HT1080 (cell line): ENCODE measurements at places on chromosomes 5 and 9. TPM values are rescaled to one million over a fixed set of nuclear protein-coding genes. Genes with fewer than 3 reads are reported as not detected.
A peak's percentile ranks its signal among the peaks of the same experiment; 100 is the strongest.

The FUT7 gene
- not detected in 2 replicates for total RNA-seq

The CDK9 gene
- 49.4 and 73.6 TPM in 2 replicates for total RNA-seq

- DNase-seq = peak; percentile 32
Observed at GRCh38 chr5:111792471-111793058, 35.6 kb upstream of the NREP start.

DNA sequence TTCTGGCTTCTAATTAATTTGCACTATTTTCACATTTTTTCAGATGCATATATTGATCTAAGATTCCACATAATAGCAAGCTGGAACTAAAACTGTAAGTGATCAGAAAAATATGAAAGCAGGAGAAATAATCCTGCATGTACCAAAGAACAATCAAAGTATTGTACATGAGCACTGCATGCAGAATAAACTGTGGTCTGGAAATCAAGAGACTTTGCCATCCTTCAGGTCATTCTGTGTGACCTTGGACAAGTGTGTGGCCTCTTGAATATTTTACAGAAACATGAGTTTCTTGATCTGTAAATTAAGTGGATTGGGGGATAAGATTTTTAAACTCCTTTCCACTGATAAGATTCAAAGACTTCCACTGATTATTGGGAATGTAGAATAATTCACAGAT lies 99.2 kb upstream of the GNAQ start:
- DNase-seq = no peak

The FOXD4 gene
- 1.1 and 1.2 TPM in 2 replicates for total RNA-seq

DNA sequence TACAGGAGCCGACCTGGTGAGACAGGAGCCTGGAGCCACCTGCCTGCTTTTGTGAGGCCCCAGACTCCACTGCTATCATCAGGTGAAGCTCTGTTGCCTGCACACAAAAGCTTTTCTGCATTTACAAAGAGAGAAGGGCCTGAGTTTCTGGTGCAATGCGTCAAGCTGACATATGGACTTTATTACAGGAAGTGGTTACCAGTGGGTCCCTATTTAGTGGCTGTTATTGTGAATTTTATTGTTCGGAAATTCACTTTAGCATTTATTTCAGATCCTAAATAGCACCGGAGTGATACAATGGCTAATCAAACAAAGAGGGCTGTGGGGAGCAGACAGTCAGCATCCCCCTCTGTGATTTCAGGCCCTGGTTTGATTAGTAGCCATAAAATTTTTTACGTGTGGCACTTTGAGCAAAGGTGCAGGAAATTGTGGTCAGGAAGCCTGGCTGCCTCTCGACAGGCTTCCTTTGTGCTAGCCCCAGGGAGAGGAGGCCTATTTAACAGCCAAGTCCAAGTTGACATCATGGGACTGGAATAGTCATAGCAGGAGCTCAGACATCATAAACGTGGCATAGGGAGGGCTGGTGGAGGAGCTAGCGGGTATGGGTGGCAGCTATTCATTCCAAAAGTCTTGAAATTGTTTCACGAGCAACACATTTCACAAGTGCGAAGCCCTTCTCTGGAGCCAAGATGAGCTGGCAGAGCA lies 8.4 kb downstream of the TGFBI start:
- peak; percentile 100 for DNase-seq

- peak; percentile 66 for DNase-seq
Observed at GRCh38 chr5:124660229-124661093, 86.0 kb downstream of the ZNF608 start.

The BHMT2 gene
- not detected in 2 replicates for total RNA-seq

GRCh38 chr5:38997591-38997990 lies 76.6 kb downstream of the RICTOR start:
- no peak for DNase-seq

GRCh38 chr5:177552839-177553455 lies 1.4 kb downstream of the FAM193B start:
- DNase-seq = no peak

The DND1 gene
- total RNA-seq = 1.8 and 2.8 TPM in 2 replicates

DNA sequence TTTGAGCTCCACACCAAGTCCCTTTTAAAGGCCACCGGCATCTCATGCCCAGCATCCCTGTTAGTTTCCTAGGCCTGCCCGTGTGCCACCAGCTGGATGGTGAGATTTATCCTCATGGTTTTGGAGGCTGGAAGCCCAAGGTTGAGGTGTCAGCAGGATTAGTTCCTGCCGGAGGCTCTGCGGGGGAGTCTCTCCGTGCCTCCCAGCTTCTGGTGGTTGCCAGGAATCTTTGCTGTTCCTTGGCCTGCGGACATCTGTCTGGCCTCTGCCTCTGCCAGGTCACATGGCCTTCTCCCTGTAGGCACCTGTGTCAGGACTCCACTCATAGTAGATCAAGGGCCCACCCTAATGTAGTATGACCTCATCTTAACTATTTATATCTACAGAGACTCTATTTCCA lies 45.4 kb downstream of the JADE2 start:
- DNase-seq = no peak

The CHSY3 gene
- 10.5 and 11.8 TPM in 2 replicates for total RNA-seq

The KCNV2 gene
- not detected in 2 replicates for total RNA-seq

The GBGT1 gene
- 0.13 and 0.21 TPM in 2 replicates for total RNA-seq

The WNT8A gene
- total RNA-seq = not detected in 2 replicates

- DNase-seq = no peak
Observed at GRCh38 chr5:169763376-169764017, 126.4 kb downstream of the DOCK2 start.

DNA sequence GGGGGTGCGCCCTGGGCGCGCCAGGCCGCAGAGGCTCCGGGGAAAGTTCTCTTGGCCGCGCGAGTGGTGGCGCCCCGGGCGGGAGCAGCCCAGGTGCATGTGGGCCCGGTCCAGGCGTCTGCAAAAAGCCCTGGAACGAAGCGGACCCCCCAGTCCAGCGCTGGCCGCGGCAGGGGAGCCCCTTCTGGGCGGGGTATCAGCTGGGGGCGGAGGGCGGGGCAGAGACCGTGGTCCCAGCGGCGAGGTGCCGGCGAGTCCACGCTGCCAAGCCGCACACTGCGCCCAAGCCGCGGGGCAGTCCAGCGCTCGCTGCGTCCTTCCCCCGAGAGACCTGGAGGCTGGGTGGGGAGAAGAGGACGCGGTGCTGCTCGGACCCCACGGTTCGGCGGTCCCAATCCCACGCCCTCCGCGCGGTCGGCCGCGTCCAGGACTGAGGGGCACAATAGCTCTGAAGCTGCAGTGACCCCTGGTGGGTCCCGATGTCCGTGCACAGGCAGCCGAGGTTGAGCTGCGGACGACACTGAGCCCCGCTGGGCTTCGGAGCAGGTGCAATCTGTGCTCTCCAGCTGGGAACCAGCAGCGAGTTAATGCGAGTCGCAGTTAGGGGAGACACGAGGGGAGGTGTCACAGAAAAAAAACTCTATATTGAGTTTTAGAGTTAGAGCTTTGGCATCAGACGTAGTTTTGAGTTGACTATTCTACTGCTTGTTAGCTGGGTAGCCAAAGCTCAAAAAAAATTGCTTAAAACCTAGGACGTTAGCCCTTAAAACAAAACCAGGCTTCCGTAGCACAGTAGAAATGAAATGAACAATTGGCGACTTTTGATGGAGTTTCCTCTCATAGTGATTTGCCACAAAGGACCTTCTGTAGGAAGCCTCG lies 1.1 kb upstream of the EPB41L4A start:
- peak; percentile 63 for DNase-seq

The STK32A gene
- total RNA-seq = 0.39 and 0.87 TPM in 2 replicates

DNA sequence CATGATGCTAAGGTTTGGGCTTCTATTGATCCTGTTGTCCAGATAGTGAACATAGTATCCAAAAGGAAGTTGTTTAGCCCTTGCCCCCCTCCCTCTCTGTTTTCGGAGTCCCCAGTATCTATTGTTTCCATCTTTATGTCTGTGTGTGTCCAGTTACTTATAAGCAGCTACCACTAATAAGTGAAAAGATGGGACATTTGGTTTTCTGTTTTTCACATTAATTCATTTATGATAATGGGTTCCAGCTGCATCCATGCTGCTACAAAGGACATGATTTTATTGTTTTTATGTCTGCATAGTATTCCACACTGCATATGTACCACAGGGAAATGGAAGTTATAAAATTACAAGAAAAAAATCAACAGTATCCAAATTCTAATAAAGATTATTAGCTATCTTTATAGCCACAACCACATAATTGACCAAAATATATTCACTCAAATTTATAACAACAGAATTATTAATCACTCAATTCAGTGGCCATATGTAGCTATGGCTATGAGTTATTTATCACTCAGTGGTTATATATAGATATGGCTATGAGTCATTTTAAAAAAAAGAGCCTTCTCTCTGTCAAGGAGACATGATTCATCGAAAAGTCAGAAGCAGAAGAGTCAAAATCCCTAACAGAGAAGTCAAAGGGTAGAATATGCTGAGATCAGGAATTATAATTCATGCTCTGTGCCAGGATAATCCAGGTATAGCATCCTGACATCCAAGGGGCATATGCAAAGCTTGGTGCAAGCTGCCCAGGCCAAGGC lies 367.5 kb downstream of the DEPDC1B start:
- peak; percentile 84 for DNase-seq

The PCDHA3 gene
- total RNA-seq = 0.06 TPM in 1 of 2 replicates, not detected in the other

GRCh38 chr5:176814836-176815438 lies 4.6 kb downstream of the UNC5A start:
- DNase-seq = no peak

- DNase-seq = no peak
Observed at GRCh38 chr9:124793015-124793541, 16.1 kb downstream of the OLFML2A start.

- DNase-seq = no peak
Observed at GRCh38 chr9:68446836-68447235, 90.4 kb downstream of the PGM5 start.

The MSX2 gene
- total RNA-seq = 0.64 and 0.90 TPM in 2 replicates

GRCh38 chr5:158700231-158701006 lies 399.3 kb downstream of the EBF1 start:
- no peak for DNase-seq

GRCh38 chr5:14181299-14181968 lies 38.3 kb downstream of the TRIO start:
- no peak for DNase-seq

- DNase-seq = no peak
Observed at GRCh38 chr5:177604116-177604521, 4.2 kb downstream of the B4GALT7 start.

DNA sequence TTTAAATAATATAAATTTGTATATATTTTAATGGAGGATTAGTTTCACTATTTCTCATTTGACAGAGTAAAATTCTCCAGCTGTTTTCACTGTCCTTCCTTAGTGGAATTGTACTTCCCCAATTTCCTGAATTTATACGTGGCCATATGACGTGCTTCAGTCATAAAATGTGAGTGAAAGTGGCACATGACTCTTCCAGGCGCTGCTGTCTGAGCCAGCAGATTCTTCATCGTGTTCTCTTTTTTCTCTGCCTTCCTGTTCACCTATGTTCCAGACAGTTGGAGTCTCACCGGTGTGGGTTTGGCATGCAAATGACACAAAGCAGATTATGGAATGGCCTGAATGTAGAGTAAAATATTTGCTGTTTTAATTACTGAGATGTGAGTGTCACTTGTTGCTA lies 684.1 kb downstream of the SEMA5A start:
- no peak for DNase-seq

GRCh38 chr5:113292462-113292861 lies 142.3 kb downstream of the TSSK1B start:
- no peak for DNase-seq

DNA sequence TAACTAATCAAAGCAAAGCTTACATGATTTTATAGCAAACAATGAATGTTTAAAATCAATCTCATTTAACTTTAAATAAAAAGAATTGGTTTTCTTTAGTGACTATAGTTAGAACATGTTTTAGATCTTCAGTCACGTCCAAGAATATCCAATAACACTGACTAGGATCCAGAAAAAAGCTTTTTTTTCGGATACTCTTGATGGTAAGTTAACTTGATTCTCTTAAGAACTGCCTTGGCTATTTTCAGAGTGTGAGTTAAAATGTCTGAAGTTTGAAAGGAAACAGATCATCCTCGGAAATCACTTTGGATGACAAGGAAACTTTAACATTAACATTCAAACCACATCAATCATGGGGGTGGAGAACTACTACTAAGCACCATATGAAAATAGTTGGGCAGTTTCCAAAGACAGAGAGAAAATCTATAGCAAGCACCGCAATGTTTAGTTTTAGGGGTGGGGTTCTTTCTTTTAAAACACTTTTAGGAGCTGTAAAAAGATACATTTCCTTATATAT lies 83.7 kb upstream of the SLC27A6 start:
- DNase-seq = no peak

The ADRB2 gene
- 0.11 and 0.17 TPM in 2 replicates for total RNA-seq

- DNase-seq = no peak
Observed at GRCh38 chr5:178106556-178107239, 6.6 kb upstream of the N4BP3 start.

The FLT4 gene
- total RNA-seq = 0.03 and 0.31 TPM in 2 replicates

DNA sequence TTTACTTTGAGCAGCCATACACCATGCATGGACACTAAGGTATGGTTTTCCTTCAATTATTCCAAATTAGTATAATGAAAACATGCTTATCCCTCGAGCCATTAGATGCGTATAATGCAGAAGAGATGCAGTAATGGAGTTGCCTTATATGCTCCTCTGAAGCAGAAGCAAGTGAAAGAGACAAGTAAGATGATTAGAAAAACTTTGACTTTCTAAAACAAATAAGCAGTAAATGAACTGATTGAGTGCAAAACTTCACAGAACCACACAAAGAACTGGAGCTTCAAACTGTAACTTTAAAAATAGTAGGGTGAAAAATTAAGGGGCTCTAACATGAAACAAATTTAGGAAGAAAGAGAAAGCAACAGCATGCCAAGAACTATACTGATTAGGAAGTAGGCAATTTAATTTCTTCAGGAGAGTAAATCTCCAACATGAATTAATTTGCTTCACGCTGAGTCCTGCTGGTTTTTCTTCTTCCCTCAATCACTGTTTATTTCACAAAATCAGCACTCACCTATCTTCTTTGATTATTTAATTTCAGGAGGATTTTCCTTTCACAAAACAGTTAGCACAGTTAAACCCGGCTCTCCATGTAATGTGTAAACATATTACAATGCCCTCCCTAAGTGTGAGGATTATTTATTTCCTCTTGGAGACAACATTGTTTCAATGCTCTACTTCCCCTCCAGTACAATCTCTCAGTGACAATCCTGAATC lies 90.3 kb upstream of the PAM start:
- no peak for DNase-seq

DNA sequence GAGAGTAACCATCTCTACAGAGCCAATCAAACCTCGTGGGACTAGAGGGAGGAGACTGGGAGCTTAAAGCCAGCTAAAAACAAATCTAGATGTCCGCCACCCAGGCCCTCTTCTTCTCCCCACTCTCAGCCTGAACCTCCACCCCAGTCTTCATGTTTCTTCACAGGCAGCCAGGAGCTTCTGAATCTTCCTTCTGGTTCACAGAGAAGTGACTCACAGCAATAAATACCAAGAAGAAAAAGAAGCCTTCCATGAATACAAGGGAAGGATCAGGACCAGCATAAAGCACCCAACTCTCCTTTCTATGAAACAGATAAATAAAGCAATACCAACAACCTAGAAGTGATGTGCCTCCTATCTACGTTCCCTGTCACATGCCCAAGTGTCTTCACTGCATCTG lies 103.3 kb upstream of the SLIT3 start:
- DNase-seq = no peak

GRCh38 chr9:76525196-76525595 lies 66.2 kb downstream of the GCNT1 start:
- DNase-seq = no peak

GRCh38 chr9:121881920-121882500 lies 211.1 kb downstream of the TTLL11 start:
- DNase-seq = no peak
